ENCODE measurements at places on chromosomes 11 and 22.

DNA sequence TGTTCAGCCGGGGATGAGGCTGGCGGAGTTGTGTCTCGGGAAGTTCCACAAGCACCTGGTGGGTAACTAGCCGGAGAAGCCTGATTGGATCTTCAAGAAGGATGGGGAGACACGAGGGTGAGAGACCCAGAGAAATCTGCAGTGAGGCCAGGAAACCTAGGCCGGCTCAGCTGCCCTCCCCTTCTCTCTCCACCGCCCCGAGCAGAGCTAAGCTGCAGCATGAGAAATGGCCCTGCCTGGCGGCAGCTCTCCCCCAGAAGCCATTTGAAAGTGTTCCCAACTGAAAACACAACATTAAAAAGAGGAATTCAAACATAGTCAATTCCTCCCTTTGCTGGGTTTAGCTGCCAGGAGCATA is 77.8 kb upstream of the SHISAL1 start:
- DNase-seq = no peak

- DNase-seq = no peak
These were observed 6.4 kb upstream of the CCND1 start for GRCh38 chr11:69634590-69634989.

- no peak for DNase-seq
These were observed 8.4 kb downstream of the EMSY start for GRCh38 chr11:76453248-76453647.

GRCh38 chr11:70481625-70482528 is 83.5 kb downstream of the CTTN start:
- DNase-seq = no peak

GRCh38 chr22:20587206-20587958 is 80.0 kb downstream of the MED15 start:
- no peak for DNase-seq

DNA sequence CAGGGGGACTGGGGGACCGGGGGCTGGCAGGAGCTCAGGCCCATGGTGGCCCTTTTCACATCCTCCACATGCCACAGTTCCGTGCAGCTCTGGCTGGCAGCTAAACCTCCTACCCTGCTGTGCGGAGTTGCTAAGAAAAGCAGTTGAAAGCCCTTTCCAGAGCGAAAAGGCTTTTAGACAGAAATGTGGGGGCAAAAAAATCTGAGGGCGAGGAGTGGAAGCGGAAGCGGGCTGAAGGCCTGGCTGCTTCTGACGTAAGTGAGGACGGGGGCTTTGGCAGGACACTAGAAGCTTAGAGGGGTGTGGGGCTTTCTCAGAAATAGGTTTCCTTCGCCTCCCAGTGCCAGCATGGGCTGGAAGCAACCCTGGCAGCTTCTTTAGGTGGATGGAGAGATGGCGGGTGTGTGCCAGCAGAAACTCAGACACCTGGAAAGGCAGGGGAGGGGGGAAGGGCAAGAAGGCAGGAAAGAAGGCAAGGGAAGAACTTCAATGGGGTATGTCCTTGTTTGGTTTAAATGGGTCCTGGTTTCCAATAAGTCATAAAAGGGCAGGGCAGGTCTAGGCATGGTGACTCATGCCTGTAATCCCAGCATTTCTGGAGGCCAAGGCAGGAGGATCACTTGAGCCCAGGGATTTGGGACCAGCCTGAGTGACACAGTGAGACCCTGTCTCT is 11.2 kb upstream of the DGKZ start:
- no peak for DNase-seq

- no peak for DNase-seq
These were observed 82.2 kb upstream of the GRK3 start for GRCh38 chr22:25482091-25482760.

DNA sequence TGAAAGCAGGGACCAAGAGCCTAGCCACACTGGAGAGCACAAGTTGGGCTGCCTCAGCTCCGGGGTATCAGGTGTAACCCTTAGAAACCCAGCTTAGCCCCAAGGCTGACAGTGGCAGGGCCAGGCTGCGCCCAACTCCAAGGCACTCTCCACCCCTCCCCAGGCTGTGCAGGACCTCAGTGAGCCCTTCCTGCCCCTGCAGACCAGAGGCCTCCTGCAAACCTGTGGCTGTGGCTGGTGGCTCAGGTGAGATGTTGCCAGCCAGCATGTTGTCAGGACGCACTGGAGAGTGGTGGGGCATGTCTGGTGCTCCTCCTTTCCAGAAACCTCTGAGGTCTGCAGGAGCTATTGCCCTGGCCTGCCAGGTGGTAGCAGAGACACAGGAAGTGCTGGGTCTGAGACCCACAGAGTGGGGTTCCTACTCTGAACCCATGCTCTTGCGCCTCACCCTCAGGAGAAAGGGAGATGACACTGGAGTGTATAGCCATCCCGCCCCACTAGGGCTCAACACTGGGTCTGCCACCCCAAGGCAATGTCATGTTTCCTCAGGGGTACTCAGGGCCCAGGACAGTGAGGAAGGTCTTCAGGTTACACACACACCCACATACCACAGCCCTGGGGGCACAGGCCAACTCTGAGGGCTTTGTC is 2.4 kb upstream of the SCARF2 start:
- no peak for DNase-seq

DNA sequence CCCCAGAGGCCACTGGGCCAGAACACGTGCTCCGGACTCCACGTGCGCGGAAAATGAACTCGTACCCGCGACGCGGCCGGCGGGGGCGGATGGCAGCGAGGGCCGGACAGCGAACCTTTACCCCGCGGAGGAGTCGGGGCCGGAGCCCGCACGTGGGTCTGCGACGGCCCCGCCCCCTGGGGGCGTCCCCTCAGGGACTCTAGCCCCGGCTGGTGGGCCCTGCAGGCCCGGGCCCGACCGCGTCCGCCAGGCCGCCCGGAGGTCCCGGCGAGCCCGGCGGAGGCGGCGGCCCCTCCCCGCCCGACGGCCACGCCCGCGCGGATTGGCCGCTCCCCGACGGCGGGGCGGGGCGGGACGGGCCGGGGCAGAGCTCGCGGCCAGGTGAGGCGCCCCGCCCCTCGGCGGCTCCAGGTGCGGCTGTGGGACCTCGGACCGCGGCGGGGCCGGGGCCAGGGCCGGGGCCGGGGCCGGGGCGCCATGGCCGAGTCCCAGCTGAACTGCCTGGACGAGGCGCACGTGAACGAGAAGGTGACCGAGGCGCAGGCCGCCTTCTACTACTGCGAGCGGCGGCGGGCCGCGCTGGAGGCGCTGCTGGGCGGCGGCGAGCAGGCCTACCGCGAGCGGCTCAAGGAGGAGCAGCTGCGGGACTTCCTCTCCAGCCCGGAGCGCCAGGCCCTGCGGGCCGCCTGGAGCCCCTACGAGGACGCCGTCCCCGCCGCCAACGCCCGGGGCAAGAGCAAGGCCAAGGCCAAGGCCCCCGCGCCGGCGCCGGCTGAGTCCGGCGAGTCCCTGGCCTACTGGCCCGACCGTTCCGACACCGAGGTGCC is at the start of gene FAM83F:
TSS of gene FAM83F (plus strand) at position 389 of the 827 bp plus-strand sequence. CDS start at position 478, 89 bp downstream.
- DNase-seq = peak; percentile 58

GRCh38 chr11:103942646-103943045 is 93.8 kb upstream of the DDI1 start:
- DNase-seq = no peak

GRCh38 chr22:21942407-21943343 is 10.0 kb downstream of the PPM1F start:
- peak; percentile 36 for DNase-seq

DNA sequence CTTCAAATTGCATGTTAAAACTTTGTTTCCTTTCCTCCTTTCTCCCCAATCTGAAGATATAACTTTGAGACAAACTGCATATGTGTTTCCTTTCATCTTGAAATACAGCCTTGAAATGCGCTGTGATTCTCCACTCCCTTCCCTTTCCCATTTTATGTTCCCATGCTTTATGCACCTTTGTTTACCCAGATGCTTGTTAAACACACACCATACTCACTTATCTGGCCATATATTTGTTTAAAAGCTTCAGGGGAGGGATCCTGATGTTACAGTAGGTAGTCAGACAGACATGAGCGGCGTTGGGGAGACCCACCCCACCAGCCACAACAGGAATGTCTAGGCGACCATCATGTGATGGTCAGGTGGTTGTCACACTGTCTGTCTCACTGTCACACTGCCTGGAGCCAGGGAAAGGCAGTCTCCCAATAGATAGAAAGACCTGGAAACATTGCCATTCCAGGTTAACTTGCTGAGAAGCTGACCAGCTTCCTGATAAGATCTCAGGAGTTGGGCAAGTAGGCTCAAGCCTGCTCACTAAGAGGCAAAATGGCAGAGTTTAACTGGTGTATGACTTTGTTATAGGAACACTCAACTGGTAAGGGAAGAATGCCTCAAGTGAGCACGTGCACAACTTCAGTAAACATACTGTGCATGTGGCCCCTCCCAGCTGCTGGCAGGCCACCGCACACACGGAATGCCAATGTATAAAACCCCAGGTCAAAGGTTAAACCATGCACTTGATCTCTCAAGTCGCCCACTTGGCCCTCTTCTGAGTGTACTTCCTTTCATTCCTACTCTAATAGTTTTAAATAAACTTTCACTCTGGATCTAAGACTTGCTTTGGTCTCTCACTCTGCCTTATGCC is 23.5 kb upstream of the MSANTD2 start:
- DNase-seq = no peak

DNA sequence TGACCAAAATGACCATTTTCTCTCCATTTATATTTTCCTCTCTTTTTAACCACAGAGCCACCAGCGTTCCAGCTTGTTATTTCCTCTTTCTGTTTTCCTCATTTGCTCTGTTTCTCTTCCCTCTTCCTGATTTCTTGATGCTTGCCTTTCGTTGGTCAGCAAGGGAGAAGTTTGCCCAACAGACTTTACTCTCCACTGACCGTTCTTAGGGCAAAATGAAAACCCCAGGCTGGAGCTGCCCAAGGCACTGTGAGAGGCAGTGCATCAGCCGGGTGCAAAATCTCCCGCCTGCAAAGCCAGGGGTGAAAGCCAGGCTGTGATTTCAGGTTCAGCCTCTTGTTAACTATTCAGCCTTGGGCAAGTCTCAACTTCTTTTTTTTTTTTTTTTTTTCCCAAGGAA is 26.1 kb upstream of the APLP2 start:
- DNase-seq = no peak

- DNase-seq = no peak
These were observed 7.9 kb downstream of the DDX10 start for GRCh38 chr11:108672786-108673185.

- DNase-seq = no peak
These were observed 43.4 kb upstream of the SC5D start for GRCh38 chr11:121249039-121249663.

DNA sequence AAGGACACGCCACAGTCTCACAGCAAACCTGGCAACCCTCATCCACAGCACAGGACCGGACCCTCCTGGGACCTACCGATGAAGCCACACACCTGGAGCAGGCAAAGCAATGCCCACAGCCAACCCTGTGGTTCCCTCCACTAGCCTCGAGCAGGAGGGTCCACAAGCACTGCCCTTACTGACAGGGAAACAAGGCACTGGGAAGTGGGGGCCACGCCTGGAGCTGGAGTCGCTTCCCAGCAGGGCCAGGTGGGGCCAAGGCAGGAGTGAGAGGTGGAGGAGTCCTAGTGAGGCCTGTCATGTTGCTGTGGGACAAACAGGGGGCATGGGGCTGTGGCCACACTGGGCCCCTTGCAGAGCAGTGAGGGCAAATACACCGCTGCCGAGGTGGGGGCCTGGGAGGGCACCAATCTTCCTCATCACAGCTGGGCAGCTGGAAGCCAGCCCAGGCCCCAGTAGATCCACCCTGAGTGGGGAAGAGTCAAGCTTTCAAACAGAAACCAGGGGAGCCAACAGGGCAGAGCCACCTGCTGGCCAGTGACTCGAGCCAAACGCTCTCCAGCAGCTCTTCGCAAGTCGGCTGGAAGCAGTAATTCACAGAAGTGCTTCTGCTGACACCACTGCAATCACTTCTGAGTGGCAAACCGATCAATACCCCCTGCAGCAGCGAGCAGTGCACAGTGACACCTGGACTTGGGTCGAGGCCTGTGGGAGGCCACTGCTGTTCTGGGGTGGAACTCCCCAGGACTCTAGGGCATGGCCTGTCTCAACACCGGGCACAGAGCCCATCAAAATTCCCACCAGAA is 13.7 kb downstream of the SULT4A1 start:
- DNase-seq = no peak

GRCh38 chr22:40659166-40659565 is 20.1 kb upstream of the MCHR1 start:
- no peak for DNase-seq

DNA sequence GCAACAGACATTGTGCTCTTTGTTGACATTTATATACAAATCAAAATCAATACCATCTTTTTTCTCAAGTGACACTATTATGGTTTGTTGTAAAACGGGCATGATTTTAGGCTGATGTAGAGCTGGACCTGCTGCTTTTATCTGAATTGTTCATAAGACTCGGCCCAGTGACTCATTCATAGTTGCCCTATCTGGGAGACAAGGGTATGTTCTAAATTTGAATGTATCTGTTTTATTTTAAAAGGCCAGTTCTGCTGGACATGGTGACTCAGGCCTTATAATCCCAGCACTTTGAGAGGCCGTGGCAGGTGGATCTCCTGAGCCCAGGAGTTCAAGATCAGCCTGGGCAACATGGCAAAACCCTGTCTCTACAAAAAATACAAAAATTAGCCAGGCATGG is 39.3 kb downstream of the CEP295 start:
- no peak for DNase-seq

GRCh38 chr11:11381471-11382105 is 28.5 kb upstream of the CSNK2A3 start:
- DNase-seq = no peak

GRCh38 chr11:86676533-86677154 is 4.2 kb upstream of the ME3 start:
- no peak for DNase-seq

- no peak for DNase-seq
These were observed 302.7 kb downstream of the ETS1 start for GRCh38 chr11:128284634-128285033.

DNA sequence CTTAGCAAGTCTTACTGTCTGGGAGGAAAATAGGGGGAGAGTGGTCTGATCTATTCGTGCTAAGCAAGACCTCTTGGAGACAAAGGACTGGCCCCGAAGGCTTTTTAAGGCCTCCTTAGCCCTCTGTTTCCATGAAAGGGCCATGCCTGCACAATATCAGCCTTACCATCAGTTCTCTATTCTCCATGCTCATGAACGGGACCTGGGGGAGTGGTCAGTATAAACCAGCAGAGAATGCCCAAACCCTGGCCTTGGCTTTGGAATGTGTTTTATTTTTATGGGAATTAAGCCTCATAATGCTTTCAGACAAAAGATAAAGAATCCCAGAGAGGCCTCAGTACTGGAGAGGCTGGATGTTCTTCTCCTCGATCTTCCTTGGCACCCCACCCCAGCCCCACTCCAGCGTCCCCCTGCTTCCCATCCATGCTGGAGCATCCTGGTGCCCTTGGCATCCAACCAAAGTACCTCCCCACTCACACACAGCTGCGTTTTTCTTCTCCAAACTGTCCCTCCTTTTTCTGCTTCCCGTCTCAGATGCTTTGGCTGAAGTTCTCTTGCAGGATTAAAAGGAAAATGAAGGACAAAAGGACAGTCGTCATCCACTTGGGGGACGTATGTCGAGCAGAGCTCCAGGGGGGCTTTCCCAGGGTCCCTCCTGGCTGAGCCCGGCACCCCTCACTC is 18.6 kb downstream of the FXYD6 start:
- DNase-seq = no peak

- DNase-seq = no peak
These were observed 322.0 kb downstream of the CTTN start for GRCh38 chr11:70720281-70720680.

- peak; percentile 66 for DNase-seq
These were observed 637 bp downstream of the DRD2 start for GRCh38 chr11:113474362-113475159.
